ENCODE measurements at places on chromosomes 1 and 21.

DNA sequence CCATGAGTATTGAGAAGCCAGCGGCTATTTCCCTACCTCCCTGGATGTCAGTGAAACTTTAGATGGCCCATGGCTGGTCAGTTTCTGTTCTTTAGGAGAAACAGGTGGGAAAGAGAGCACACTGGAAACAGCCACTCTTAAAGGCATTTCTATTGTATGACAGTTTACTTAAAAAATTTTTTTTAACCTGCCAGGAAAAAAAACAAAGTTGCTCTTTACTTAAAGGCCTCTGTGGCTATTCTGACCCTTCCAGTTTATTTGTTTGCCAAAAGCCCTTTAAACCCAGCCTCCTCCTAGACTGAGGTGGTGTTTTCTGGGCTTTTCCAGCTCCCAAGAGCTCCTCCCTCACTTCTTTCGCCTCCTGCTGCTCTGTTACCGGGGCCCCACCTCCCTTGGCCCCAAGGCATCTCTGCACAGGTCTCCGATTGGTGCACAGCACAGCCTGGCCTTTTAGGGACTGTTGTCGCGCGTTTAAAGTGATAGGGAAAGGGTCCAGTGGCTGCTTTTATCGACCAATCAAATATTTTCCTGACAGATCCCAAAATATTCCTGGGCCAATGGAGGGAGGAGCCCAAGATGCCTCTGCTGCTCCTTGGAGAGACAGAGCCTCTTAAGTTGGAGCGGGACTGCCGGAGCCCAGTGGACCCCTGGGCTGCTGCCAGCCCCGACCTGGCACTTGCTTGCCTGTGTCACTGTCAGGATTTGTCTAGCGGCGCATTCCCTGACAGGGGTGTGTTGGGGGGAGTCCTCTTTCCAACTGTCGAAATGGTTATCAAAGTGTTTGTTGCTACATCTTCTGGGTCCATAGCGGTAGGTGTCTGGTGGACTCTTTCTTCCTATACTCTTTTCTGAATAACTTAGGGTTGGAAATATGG is at the start of gene SH3BGR:
Gene SH3BGR (plus strand): TSS at position 639 of the 875 bp plus-strand sequence. CDS start 127 bp downstream, at position 766.
- no peak for DNase-seq

DNA sequence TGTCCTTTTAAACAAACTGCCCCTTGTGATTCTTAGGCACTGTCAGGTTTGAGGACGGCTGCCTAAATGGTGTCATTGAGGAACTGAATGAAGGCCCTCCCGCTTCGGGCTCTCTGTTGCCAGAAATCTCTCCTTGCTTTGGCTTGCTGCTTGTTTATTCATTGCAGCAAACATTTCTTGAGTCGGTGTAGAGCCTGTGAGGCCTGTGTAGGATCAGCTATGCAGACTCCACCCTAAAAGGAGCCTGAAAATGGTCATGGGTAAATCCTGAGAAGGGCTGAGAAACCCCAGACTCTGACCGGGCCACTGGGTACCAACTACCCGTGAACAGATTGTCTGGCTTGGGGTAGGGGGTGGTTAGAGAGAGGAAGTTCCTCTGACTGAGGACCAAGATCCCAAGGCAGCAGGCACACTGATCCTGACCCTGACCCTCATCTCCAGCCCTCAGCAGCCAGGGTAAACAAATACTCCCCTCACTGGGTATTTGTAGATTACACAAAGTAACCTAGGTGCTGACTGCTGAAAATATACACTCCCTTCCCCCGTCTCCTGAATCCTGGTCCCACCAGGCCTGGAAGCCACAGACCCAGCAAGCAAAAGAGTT is 3.1 kb downstream of the IL6R start:
- no peak for DNase-seq

- no peak for DNase-seq
Measured at GRCh38 chr1:198564716-198565115, 24.2 kb upstream of the ATP6V1G3 start.

GRCh38 chr1:110616587-110616986 is 10.4 kb upstream of the KCNA2 start:
- no peak for DNase-seq

- DNase-seq: no peak
Measured at GRCh38 chr1:235417086-235417697, 50.0 kb downstream of the TBCE start.

DNA sequence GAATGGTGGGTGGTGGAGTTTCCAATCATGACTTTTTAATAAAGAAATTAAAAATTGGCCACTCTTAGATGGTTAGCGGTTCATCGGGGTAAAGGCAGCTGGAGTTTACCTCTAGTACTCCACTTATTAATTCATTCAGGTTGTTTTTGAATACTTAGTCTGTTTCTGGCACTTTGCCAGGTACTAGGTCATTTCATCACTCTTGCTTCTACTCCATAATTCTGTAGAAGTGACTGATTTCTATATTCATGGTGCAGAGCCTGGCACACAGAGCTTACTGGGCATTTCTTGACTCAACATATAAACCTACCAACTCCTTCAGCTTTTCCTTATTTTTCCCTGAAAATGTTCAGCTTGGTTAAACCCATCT is 31.5 kb downstream of the FOXD2 start:
- DNase-seq: no peak

DNA sequence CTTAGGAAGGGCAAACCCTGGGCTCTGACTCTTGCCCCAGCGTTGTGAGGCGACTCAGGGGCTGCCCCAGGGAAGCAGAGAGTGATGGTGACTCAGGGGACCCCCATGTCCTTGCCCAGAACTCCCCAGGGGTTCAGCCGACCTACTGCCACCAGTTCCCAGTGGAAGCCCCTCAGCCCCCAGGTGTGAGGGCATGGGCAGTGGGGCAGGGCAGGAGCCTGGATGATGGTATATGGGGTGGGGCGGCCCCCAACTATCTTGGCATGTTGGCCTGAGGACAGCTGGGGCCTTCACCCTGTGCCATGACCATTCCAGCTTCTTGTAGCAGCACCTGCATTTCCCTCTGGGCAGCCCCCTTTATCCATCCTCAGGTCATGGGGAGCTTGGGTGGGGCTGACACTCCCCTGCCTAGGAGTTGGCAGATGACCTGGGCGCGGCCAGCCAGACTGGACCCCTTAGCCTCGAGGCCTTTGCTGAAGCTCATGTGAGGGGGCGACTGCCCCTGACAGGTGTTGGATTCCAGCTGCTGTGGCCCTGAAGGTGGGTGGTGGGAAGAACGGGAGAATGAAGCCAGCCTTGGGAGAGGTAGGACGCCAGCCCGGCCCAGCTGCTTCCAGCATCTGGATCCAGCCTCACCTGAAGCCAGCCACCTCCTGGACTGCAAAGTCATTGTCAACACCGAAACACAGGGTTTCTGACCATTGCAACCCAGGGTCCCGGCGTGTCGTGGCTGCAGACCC is 1.8 kb upstream of the FNDC10 start:
- DNase-seq: no peak

DNA sequence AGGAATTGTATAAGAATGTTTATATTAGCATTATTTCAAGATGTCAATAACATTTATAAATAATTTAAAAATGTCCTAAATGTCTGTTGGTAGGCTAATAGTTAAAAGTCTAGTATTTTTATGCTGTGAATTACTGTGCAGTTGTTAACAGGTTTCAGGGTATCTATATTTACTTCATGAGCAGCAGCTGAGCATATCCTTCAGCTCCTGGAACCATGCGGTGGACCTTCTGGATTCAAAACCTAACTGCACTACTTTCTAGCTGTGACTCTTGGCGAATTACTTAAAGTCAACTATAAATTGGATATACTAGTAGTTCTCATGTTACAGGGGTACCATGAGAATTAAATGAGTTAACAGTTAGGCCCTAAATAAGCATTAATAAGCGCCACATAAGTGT is 3.7 kb downstream of the CEP350 start:
- no peak for DNase-seq

GRCh38 chr1:35451125-35451528 is 106.1 kb downstream of the KIAA0319L start:
- peak; percentile 26 for DNase-seq

GRCh38 chr1:205030896-205031295 is 12.1 kb upstream of the CNTN2 start:
- no peak for DNase-seq

- no peak for DNase-seq
Measured at GRCh38 chr1:17250601-17251000, 1.7 kb downstream of the PADI3 start.

DNA sequence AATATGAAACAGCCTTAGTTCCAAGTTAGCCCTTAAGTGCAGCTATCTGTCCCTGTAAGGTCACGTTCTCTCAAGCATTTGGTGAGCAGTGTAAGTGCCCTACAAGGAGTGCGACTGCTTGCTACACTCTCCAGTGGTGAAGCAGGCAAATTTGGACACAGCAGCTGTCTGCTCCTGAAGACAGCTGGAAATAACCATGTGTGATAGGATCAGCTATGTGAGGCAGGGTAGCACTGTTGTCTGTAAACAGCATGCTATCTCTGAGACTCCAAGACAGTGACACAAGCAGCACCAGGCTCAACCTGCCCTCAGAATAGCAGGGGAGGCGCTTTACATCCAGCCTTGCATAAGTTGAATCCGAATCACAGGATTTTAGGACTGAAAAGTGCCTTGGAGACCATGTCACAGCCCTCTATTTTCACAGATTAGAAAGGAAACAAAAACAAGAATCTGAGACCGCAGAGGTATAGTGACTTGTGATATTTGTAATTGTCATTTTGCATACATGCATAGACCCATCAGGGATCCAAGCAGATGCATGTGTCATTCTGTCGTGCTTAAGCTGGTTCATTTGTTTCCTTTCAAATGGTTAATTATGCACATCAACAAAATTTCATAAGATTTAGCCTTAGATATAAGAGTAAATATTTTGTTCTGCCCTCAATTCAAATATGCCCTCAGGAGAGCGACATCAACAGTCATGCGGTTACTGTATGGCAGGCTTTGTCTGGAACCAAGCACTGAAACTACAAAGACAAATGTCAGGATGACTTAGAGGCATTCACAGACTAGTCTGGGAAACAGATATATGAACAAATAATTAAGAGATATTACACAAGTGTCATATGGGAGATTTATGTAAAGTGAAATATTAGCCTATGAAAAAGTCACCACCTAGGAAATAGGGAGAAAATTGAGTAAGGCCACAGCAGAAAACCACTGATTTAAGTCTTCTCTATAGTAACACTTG is 134.9 kb upstream of the NRIP1 start:
- DNase-seq: no peak

GRCh38 chr1:44084998-44085675 is 33.5 kb upstream of the KLF17 start:
- peak; percentile 45 for DNase-seq

- no peak for DNase-seq
Measured at GRCh38 chr1:26016258-26016952, 5.2 kb upstream of the EXTL1 start.

DNA sequence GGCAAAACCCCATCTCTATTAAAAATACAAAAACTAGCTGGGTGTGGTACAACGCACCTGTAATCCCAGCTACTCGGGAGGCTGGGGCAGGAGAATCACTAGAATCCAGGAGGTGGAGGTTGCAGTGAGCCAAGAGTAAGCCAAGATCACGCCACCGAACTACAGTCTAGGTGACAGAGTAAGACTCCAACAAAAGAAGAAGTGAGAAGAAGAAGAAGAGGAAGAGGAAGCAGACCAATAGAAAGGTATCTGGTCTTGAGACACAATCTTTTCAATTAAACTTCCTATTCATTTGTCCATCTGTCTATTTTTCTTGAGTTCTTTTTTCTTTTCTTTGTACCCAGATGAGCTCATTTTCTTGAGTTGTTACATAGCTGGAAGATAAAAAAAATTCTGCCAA is 55.7 kb upstream of the ACADM start:
- no peak for DNase-seq

- no peak for DNase-seq
Measured at GRCh38 chr1:70220517-70221237, 503 bp upstream of the SRSF11 start.

- DNase-seq: no peak
Measured at GRCh38 chr1:189217646-189218045, 1260.0 kb downstream of the BRINP3 start.

DNA sequence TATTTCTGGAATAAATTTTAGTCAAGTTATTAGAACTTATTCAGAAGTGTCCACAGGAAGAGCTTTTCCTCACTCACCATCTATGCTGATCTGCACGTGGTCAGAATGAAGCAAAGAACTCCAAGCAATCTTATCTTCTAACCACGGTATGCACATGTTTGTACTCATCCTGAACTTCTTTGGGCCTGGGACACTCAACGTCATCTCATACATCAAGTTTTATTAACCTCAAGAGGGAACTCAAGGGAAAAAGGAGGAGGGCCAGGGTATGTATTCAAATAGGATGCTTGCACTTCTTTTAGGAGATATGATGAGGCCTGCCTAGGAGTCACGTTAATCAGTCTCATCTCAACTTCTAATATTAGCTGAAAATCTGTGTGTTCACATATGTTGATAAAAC is 142.5 kb downstream of the C1orf94 start:
- DNase-seq: peak; percentile 10

GRCh38 chr1:111624382-111624781 is 4.8 kb downstream of the RAP1A start:
- no peak for DNase-seq

GRCh38 chr1:198047913-198048312 is 108.9 kb upstream of the NEK7 start:
- DNase-seq: no peak

DNA sequence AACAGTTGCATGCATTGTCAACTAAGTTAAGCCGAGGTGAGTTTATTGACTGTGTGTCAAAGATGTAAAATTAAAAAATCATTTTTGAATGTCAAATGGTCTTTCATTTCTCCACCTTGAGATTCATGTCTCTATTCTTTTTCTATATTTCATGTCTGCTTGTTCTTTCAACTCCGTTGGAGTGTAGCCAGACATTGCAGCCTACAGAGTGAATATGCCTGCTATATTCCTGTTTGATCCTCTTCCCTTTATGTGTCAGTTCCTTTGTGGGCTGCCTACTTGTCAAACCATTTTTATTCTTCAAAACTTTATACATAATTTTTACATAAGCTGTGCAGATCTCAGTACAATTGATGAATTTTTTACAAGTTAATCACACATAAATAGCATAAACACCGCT is 1325.8 kb upstream of the PRMT6 start:
- no peak for DNase-seq

GRCh38 chr1:27478098-27478497 is 11.9 kb downstream of the WASF2 start:
- no peak for DNase-seq
